ENCODE measurements at places on chromosomes 3 and 15.

GRCh38 chr3:144831955-144832716, 860.5 kb downstream of the DIPK2A start:
- no peak for DNase-seq

GRCh38 chr3:50090984-50091383, 2.3 kb downstream of the RBM5 start:
- no peak for DNase-seq

DNA sequence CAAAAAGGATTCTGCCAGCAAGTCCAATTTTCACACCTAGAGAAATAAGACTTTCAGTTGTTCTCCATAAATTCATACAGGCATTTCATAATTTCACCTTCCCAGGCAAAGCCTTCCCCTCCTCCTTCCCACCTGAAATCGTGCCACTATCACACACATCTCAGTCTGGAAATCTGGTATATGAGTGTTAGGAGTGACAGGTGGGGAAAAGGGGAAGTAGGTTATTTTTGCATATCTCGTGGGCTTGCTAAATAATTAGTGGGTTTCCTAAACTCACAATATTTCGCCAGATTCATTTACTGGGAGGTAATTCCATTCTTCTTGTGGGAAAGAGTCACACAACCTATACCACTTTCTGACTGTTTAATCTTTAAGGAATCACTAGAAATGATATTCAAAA, 7.4 kb downstream of the ALDH1A2 start:
- no peak for DNase-seq

GRCh38 chr3:38112378-38112761, 24.6 kb downstream of the ACAA1 start:
- no peak for DNase-seq

GRCh38 chr3:159608311-159608710, 380.3 kb upstream of the IL12A start:
- DNase-seq = no peak

DNA sequence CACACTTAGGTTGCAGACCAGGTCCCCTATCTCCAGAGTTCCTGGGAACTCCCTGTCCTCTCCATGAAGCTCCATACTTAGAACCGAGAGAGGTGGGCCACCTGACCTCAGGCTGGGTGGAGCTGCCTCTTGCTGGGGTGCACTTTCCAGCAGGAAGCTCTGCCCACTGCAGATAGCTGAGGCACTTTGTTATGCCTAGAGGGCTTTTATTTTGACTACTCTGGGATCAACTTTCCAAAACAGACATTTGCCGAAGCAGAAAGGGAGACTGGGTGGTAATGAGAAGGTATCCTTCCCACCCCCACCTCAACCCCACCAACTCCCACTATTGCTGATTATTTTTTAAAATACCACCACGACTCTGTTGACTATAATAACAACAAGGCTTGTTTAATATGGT, 54.7 kb downstream of the CLDN11 start:
- no peak for DNase-seq

DNA sequence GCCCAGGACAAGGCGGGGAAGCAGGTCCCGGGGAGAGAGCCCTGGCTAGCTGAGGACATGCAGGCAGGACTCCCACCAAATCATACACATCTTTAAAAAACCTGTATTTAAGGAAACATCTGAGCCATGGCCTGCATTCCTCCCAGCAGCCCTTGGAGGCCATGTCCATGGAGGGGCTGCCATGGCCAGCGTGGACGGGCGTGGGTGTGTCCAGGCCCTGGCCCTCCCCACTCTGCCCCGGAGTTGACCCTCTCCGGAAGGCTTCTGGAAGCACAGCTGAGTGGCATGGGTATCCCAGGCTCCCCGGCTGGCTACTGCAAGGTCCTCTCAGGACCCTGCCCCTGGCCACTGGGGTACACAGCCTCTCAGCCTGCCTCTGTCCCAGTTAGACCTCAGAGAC, 149.8 kb downstream of the NSMCE3 start:
- DNase-seq = no peak

- DNase-seq = no peak
Observed at GRCh38 chr3:133442518-133442917, 42.7 kb downstream of the BFSP2 start.

DNA sequence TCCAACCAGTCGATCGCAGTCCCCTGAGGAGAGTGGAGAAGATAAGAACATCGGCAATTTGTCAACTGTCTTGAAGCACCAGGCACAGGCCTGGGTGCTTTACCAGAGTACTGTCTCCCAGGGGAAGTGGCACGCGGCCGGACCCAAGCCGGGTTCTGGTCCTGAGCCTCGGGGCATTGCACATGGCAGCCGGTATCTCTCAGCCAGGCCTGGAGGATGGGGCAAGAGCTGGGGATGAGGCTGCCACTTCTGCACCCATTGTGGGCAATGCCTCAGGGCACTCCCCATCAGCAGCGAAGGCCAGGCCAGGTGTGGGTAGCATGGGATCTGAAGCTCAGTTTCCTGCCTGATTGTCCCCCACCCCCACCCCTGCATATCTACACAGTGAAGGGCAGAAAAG, 77.5 kb downstream of the ADCY5 start:
- no peak for DNase-seq

DNA sequence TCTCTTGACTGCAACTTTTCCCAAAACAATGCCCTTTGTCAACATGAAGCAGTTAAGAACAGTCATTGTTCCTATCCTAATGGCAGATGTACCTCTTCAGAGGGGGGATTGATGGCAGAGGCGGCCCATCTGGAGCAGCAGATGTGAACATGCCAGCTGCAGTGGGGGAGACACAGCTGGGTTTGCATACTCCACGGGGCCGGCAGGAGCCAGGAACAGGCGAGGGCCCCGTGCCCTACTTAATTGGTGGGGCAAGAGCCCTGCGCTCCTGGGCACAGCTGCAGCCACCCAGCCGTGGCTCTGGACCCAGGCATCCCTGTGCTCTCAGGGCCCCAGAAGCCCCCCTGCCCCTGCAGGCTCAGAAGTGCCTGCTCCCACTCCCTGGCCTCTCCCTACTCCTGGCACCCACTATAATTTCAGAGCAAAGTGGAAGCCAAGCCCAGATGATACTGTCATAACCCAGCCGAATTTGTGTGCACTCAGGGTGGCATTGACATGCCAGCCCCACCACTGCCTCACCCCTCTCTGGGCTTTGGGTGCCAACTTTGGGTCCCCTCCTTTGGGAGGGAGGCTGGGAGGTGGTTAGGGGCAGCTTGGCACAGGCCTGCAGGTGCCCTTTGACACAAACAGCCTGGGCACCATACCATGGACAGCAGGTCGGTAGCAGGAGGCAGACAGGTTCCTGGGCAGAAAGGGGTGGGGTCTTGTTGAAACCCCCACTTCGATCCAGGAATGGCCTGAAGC, 34.6 kb downstream of the ROPN1B start:
- DNase-seq = no peak

DNA sequence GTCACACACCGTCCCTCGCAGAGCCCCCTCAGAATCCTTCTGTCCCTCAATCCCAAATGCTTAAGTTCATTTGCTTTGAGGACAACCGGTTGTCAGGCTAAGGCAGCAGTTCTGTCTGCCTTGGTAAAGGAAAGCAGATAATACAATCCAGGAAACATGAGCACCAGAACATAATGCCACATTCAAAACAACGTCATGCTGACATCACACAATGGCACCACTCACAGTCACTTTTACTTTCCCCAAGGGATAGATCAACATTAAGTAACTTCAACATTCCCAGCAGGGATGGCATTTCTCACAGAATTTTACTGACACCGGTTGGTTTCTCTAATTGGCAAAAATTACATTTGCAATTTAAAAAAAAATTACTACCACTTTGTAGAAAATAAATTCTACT, 74.6 kb upstream of the PSMD6 start:
- no peak for DNase-seq

- peak; percentile 76 for DNase-seq
Observed at GRCh38 chr3:134328147-134328591, 46.1 kb downstream of the AMOTL2 start.

GRCh38 chr15:75625542-75626347, at the start of gene SNUPN:
TSS of gene SNUPN (minus strand) at chr15:75625725. CDS start at chr15:75621051, 4,674 bp downstream.
- DNase-seq = peak; percentile 85

- DNase-seq = no peak
Observed at GRCh38 chr3:33016846-33017405, 65.5 kb downstream of the CCR4 start.

DNA sequence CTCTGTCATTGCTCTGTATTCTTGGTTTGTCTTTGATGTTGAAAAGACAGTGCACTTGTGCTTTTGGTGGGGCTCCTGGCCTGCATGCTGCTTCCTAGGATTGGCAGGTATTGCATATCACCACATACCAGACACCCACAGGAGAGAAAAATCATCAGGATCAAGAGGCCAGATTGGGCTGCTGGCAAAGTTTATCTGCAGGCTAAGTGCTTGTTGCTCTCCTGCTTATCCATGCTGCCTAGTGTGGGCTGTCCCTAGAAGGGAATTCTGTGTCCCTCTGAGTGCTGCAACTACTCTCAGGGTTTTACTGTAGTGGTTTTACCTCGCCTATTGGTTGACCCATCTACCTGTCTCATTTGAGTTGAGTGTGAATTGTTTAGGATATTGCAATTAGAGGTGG, 833 bp upstream of the SLC22A13 start:
- DNase-seq = no peak

DNA sequence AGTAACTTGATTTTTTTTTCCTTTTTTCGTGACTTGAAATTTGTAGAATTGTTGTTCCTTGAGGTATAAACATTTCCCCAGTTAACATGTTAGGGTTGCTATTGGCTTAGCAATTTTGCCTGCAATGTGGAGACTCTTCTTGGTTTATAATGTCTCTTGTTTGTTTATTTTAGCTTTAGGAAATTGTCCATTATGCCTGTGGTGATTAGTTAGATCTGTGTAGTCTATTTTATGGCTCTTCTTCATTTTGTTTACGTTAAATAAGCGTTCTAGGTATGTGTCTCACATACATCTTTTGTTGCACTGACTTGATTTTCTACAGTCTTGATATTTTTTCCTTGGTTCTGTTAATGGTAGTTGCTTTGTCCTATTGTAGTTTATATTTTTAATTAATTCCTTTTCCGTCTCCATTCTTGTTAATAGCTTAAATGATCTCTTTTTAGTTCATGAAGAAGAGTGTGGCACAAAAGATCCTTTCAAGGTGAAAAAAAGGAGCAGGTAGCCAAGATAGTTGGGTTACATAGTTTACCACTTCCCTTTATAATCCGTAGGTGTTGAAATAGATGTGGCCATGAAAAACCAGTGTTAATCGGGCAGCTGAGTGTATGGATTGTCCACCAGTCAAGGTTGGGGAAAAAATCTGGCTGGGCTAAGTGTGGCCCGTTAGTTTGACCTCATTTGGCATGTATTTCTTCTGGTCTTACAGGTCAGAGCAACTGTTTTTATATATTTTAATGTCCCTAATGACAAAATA, 12.1 kb downstream of the IQGAP1 start:
- no peak for DNase-seq

GRCh38 chr15:71237456-71238188, 122.4 kb downstream of the THSD4 start:
- DNase-seq = peak; percentile 84

DNA sequence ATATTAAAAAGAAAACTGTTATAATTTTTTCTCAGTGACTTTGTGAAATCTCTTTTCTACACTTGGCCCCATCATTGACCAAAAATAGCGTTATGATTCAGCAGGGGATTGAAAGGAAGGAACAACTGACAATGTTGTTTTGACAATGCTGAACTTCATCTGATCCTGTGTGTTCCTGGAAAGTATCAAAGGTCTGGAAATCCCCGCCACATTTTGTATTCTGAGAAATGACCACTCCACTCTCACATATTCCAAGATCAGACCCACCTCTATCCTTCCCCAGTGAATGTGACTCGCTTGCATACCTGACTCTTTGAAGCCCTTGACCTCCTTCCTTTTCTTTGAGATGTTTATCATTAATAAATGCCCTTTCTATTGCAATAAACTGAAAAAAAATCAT, 9.7 kb upstream of the RIOX2 start:
- DNase-seq = no peak

GRCh38 chr3:107753494-107753893, 230.7 kb downstream of the BBX start:
- DNase-seq = peak; percentile 23

DNA sequence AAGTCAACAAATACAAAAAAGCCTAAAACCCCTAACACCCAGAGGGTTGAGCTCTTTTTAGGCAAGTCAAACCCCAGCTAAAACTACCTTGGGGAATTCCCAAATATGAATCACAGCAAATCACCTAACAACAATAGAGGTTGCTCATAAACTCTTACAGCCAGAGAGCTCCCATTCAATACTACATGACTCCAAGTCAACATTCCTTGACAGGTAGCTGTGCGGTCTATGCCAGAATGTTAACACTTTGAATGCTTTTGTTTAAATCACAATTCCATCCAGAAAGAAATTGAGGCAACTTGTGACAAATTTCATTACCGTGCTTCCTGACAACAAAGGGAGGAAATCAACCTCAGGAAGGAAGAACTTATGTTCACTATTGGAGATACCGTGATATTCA, 7.5 kb upstream of the UACA start:
- DNase-seq = no peak

GRCh38 chr3:117054556-117054955, 345.0 kb downstream of the TUSC7 start:
- no peak for DNase-seq

GRCh38 chr3:123406598-123406997, 42.3 kb downstream of the ADCY5 start:
- no peak for DNase-seq

- no peak for DNase-seq
Observed at GRCh38 chr15:78340231-78341056, at the start of gene CRABP1. TSS of gene CRABP1 (plus strand) at chr15:78340353. CDS start at chr15:78340429, 76 bp downstream.

DNA sequence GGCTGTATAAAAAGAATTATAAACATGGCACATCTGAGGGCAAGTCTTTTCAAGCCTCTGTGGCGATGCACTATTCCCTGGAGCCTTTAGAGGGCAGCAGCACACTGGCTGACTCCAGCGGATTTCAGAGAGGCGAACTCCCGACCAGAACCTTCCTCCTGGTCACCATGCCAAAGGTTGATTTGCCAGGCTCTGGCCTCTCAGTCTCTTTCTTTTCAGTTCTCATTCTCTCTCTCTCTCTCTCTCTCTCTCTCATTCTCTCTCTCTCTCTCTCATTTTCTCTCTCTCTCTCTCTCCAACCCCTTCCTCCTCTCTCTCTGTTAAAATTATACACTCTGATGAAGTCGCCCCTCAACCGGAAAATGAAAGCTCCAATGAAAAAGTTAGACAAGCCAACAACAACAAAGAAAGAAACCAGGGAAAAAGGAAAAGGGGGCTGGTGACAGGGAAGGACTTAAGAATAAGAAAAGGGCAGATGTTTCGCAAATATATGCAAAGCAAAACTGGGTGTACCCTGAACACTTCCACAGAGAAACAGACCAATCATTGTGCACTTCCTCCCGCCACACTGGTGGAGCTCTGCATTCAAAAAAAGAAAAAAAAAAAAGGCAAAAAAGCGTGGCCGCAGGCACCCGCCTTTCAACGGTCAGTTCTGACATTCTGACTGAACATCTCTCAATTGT, 90.2 kb downstream of the TIGIT start:
- DNase-seq = peak; percentile 81

GRCh38 chr3:45145223-45145622, 955 bp downstream of the CDCP1 start:
- DNase-seq = no peak

GRCh38 chr3:139676632-139677387, 962 bp downstream of the NMNAT3 start:
- DNase-seq = no peak

All from stromal cell of bone marrow (primary cell).